ENCODE measurements at places on chromosomes 4 and X.
A peak's percentile ranks its signal among the peaks of the same experiment; 100 is the strongest.

GRCh38 chr4:100694467-100694866 is 176.6 kb upstream of the EMCN start:
- DNase-seq = no peak

DNA sequence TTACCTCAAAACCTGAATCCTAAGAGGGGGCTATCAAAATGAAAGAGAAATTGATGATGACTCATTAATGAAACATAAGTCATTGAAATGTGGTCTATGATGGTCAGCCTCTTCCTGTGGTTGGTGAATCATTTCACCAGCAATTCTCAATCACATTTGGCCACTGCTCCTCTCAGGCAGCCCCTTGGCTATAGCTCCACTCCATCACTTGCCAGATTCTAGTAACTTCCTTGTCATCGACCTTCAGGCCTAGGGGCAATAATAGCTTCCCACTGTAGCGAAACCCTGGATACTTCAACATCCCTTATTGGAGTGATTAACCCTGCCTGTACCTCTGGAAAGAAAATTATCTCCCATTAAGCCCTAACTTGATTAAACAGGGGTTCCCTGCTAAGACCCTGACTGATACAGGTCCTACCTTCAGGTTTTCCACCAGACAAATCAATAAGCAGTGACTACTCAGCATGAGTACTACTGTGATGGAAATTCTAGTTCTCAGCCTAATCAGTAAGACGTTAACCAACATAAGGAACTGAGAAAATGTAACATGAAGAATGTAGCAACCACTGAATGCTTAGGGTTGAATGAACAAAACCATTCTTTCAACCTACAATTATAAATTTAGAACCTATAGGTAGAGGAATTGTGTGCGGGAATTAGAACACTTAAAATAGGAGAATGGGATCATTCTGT is 30.4 kb downstream of the ADH7 start:
- DNase-seq = no peak

DNA sequence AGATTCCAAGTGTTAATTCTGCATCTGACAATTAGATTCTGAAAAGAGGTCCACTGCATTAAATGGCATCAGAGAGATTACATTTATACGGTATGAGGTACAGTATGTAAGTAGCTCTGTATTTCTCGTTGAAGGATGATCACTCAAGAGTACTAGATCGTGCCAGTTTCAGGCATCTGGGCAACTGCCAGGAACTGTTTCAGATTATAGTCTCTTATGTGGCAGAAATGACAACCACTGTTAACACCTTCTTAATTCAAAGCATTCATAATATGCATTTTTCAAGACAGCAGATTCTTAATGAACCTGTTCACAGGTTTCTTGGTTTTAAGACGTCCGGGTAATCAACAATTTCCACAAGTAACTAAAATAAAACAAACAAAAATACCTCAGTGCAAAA is 1.6 kb downstream of the ANKRD50 start:
- DNase-seq = no peak

GRCh38 chr4:14877246-14878225 is 124.7 kb upstream of the CPEB2 start:
- no peak for DNase-seq

GRCh38 chr4:156665780-156666366 is 305.7 kb downstream of the PDGFC start:
- no peak for DNase-seq

DNA sequence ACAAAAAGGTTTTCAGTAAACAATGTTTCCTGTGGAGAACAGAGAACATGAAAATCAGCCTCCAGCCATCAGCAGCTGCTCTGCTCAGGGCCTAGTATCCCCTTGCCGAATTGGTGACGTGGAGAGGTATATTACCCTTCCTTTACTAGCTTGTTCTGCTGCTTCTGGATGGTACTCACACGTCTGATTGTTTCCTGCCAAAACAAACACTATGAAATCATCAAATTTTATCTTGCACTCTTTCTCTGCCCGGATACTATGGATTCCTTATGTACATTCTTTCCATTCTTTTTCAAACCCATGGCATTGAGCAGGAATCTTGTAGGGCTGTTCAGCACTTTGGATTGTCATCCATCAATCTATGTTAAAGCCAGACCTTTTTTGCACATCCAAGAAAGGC is 18.8 kb upstream of the METAP1 start:
- DNase-seq = no peak

- no peak for DNase-seq
Measured at GRCh38 chr4:110046588-110047049, 133.9 kb downstream of the EGF start.

DNA sequence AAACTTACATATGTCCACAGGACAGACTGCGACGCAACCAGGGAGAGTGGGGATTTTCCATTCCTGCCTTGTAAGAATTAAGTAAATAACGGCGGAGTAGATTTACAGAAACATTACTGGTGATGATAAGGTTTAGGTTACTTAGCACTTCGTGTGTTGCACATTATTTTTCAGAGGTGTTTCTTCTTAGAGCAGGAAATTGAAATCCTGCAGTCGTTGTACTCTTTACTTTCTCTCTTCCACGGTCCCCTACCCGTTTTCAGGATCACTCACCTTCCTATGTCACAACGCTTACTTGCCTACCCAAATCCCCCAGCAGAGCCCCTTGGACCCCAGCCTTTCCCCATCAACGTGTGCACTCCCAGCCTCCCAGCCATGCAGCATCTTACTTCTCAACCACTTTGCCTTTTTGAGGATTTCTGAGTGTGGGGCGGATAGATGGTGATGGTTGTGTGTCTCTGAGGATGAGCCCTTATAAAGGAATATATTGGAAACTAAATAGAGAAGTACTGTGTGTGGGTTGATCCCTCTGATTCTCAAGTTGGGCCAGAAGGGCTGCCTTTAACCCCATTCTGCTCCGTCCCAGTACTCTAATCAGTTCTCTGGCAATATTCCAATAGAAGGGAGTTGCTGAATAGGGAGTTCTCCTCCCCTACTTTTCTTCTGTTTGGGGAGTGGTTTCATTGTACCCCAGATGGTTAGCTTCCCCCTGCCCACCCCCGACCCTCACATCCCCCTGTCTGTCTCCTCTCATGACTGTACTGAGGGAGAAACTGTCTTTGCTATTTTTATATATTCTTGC is 1.6 kb downstream of the MID2 start:
- DNase-seq = no peak

DNA sequence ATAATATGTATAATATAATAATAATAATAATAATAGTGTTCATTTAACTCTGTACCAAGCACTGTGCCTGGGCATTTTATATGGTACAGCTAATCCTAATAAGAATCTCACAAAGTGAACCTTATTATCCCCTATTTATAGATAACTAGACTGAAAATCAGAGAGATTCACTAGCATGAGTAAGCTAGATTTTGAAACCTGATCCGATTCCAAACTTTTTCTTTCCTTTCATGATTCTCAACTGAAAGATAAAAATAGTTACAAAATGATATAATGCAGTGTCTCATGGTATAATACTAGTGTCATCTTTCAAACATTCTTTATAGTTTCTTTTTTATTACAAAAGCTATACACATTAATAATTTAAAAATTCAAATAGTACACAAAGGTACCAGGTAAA is 55.9 kb upstream of the RNF128 start:
- no peak for DNase-seq

GRCh38 chrX:85140964-85141363 is 102.6 kb downstream of the SATL1 start:
- no peak for DNase-seq

- peak; percentile 13 for DNase-seq
Measured at GRCh38 chrX:53188763-53189162, 36.2 kb downstream of the KDM5C start.

DNA sequence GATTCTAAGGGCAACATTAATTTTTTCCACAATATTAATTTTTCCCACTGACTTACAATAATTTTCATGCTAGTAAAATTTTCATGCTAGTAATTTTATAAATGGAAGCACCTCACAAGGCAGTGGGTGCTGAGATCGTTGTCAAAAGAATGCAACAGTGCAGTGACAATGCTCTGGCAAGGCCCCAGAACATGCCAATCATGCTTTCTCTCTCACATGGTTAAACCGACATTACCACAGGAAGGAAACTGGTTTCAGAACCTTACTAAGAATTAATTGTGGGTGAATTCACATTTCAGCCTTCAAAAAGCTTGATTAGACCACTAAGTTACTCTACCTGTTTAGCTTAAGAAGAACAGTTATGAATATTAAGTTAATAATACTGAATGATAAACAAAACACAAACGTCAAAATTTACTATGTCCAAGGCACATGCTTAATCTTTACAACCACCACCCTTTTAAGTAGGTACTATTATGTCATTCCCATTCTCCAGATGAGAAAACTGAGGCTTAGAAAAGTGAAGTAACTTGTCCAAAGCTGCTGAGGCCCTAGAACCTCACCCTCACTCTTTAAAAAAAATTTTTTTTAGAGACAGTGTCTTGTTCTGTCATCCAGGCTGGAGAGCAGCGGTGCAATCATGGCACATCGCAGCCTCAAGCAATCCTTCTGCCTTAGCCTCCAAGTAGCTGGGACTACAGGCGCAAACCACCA is 10.0 kb upstream of the OPHN1 start:
- DNase-seq = no peak

DNA sequence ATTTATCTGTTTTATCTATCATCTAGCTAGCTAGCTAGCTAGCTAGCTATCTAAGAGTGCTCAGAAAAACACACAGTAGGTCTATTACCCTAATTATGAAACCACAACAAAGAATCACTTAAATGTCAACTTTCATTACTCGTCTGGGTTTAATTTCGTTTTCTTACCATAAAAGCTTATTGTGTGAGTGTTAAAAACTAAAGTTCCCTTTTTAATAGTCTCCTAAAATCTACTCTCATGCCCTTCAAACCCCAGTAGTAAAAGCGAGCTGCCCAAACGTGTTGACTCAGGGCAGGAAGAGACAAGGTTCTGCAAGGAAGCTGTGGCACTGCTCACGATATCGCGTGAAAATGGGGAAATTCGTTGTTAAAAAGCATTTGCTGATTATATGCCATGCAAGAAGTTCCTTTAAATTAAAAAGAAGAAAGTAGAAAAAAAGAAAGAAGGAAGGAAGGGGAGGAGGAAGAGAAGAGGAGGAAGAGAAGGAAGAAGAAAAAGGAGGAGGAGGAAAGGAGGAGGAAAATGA is 595 bp downstream of the MBNL3 start:
- DNase-seq = no peak

GRCh38 chr4:178347111-178347510 is 904.9 kb upstream of the AGA start:
- no peak for DNase-seq

GRCh38 chr4:8582436-8582835 is 2.2 kb downstream of the GPR78 start:
- DNase-seq = no peak

DNA sequence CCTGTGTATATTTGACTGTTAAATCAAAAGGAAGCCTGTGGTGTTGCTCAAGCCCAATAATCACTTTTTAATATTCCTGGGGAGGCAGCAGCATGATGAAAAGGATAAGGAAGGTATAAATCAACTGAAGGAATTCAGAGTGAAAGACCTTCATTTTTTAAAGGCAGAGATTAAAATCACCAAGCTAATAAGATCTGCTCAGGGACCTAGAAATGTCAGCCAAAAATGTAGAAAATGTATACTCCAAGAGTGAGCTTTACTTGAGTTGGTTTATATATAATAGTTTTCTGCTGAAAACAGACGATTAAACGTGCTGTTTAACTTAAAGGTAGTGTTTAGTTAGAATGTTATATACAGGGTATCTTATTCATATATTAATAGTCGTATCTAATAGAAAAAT is 549.3 kb downstream of the IQCM start:
- no peak for DNase-seq

GRCh38 chrX:43000121-43000520 is 222.2 kb upstream of the PPP1R2C start:
- no peak for DNase-seq

DNA sequence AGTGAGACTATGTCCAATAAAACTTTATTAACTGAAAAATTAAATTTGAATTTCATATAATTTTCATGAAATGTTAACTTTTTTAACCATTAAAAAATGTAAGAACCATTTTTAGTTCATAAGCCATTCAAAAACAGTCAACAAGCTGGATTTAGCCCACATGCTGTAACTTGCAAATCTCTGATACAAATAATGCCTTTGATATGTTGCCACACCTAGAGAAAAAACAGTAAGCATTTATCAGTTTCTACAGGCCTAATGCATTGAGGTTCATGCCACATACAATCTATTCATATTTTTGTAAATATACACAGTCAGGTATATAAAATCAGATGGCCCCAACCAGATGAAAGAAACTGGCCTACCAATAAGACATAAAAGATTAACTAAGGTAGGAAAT is 52.8 kb downstream of the LCORL start:
- no peak for DNase-seq

- no peak for DNase-seq
Measured at GRCh38 chr4:147913137-147913536, 181.2 kb downstream of the ARHGAP10 start.

DNA sequence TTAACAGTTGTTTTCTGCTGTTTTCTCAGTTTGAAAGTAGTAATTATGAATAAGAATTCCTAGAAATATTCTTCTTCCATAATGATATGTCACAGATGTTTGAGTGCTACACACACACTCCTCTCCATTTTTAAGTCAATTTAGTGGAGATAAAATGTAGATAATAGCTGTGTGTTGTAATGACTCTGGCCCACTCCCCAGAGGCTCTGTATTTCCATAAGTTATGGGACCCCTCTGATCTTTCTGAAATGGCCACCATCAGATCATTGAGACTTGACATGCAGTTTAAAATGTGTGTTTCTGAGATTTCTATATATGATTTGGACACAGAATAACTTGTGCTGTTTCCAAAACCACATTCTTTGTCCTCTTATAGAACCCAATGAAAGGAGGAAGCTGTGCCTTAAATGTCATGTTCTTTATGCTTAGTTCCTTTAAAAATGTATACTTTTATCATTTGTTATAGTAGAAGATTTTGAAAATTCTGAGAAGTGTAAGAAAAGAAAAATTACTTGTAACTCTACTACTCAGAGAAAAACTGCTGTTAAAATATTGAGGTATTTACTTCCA is 46.4 kb downstream of the GAB1 start:
- no peak for DNase-seq

DNA sequence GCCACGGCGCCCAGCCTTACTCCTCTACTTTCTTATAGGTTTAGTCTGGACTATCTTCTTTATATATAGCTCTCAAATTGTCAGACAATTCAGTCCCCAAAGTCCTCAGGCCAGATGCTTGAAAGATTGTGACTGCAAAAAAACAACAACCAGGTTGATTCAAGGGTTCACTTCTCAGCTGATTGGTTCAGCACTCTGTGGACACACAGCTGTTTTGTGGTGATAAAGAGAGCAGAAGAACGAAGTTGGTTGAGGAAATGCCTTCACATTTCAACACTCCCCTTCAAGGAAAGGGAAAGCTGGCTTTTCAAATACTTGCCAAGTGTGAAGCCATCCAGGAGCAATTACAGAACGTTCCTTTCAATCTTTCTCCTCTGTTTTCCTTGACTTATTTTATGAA is 166.8 kb downstream of the SHROOM3 start:
- no peak for DNase-seq

DNA sequence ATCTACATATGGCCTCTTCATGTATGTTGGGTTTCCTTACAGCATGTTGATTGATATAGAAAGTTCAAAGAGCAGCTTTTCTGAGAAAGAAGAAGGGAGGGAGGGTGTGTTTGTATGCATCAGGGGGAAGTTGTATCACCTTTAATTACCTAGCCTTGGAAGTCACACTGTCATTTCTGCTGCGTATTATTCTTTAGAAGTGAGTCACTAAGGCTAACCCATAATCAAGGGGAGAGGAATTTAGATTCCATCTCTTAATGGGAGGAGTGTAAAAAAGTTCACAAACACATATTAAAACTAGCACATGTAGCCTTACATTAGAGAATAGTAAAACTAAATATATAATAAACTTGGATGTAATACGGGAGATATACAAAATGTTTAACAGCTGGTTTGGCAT is 86.5 kb upstream of the CBLL2 start:
- DNase-seq = no peak

GRCh38 chr4:106316773-106317409 is 541 bp downstream of the AIMP1 start:
- DNase-seq = no peak

Measured in activated T-cell treated with anti-CD3 and anti-CD28 coated beads for 24 hours (primary cell).